Stimulated activated CD4-positive, alpha-beta T cell treated with anti-CD3 and anti-CD28 coated beads, TNF-alpha, amount 100 ng/mL, for 1 hour (primary cell): ENCODE measurements at places on chromosomes 4 and X.
A peak's percentile ranks its signal among the peaks of the same experiment; 100 is the strongest.

- no peak for DNase-seq
Observed at GRCh38 chr4:140240237-140240636, 86.3 kb upstream of the MAML3 start.

DNA sequence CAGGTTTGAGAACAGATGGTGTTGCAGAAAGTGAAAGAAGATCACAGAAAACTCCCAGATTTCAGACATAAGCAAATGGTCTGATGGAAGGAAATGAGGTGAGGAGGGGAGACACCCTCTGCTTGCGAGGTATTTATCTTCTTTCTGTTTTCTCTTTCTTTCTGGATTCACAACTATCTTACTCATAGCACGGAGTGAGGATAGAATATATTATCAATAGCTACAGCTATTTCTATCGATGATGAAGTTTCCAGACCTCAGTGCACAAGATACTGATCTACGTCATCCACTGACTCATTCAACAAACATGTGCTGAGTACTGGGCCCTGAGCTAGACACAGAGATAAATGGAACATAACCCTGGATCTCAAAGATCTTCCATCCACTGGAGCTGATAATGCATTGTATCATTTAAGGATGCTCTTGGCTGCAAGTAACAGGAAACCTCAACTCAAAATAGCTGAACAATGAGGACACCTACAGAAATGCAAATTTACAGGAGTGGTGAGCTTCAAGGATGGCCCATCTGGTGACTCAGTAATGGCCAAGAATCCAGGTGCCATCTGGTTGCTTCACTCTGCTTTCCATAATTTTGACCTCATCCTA, 21.2 kb downstream of the SLC2A9 start:
- no peak for DNase-seq

GRCh38 chr4:132669786-132670185, 479.3 kb upstream of the PCDH10 start:
- DNase-seq = no peak

DNA sequence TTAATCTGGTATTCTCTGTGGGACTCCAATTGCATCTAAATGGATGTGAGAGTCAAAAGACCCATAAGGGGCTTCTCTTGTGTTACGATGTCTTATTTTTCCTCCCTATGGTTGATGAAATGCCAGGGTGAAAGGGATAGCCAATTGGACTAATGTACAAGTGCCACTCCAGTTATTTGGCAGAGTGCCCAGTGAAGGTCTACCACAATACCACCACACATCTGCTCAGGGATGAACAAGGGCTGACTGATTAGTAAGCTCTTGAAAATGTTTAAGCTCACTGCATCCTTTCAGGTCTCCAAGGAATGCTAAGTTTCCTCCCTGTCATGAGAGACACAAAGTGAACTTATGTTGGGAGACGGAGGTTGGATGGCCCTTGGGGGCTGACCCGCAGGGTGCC, 57.8 kb downstream of the HEPH start:
- DNase-seq = no peak

- DNase-seq = no peak
Observed at GRCh38 chrX:81174286-81174685, 27.4 kb downstream of the HMGN5 start.

DNA sequence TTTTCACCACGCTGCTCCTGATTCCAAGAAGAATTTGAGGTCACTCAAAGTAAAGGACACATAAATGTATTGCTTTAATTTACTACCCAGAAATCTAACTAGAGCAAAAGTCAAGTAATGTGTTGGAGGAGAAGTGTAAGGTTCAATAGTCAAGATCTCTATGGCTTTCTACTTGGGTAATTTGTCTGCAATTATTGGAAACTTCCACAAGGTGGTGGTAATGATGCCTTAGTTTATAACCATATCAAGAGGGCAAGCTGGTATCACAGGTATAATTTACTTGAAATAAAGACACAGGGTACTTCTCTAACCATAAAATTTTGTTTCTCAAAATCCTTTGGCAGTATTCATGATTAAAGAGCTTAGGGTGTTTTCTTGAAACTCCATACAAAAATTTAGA, 10.2 kb upstream of the GRIA3 start:
- DNase-seq = no peak

DNA sequence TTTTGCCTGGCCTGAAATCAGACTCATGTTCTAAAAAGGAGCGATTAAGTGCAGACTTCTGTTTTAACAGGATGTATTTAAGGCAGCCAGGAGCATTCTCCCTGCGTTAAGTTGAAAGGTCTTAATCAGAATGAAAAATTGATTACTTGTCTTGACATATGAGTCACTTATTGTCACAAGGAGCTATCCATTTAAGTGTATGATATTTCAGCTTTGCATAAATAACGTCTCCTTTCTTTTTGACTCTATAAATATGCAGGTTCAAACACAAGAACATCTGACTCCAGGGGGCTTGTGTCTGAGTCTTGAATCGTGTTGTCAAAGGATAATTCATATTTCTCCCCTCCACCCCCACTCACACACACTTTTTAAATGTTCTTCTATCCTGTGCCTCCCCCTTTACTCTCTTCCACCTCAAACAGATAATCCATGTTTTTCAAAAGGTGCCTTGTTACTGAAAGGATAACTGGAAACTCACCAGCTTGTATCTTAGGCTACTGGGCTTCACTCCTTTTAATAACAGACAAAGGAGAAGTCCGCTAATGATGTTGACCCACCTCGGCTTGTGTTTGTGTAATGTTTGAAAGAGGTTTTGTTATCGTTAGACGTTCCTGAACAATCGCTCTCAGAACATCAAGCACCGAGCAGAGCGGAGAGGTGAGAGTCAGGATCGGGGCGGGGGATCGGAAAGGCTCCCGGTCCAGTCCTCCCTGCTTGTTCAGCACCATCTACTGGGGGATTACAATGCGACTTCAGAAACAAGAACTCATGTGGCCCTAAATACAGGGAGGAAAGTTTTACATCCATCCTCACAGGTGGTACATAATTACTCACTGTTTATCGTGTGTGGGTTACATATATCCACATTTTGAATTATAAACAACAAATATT, 107.5 kb upstream of the RPL34 start:
- DNase-seq = peak; percentile 9

DNA sequence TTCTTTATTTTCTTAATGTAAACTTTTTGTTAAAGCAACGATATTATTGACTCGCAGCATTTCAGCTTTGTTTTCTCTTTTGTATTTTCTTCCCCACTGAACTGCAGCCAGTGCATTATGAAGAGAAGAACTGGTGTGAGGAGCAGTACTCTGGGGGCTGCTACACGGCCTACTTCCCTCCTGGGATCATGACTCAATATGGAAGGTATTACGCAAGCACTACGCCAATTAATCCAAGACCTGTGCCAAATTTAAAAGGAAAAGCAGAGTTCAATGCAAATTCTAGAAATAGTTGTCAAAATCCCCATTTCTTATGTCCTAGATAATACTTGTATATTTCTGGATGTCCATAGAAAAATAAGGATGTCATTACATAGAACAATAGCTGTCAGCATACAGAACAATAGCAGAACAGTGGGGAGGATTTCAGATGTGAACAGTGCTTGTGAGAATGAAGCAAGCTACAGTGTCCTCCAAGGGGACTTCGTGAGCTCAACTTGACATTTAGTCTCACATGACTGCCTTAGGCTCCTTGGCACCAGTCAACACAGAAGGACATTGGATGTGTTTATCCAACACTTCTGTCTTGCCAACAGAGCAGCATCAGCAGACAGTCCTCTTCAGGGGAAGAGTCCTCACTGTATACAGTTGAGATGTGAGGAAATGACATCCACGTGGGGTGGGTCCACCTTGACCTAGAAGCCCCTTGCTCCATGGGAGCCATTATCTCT, 85.9 kb downstream of the MAOA start:
- DNase-seq = no peak

GRCh38 chr4:20181926-20182325, 69.8 kb upstream of the SLIT2 start:
- DNase-seq = no peak

- DNase-seq = no peak
Observed at GRCh38 chr4:6172093-6172926, 28.0 kb downstream of the JAKMIP1 start.

DNA sequence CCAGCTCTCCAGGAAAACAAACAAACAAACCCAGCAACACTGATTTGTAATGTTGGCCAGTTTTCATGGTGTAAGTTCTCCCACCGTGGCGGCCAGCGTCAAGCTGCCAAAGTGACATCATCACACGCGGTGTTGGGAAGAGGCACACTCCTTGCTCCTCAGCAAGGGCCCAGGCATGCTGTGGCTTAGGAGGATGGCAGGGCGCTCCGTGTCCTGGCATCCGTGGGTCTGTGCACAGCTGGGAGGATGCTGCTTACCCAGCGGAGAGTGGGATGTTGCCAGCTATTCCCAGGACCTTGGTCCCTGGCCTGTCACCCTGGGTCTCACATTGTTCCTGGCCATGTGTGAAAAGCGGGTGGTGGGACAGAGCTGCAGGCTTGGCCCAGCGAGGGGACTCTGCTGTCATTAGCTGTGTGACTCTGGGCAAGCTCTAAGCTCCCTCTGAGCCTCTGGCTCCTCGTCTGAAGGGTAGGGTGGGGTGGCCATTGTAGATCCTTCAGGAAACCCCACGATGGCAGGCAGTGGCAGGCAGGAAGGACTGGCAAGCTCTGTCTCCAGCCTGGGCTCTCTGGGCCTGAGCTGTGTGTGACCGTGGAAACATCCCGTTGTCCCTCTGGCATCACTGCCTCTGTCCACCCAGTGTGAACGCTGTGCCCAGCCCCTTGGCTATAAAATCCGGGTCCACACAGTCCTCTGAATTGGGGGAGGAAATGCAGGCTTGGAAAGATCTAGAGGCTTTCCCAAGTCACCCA, 10.8 kb downstream of the PSAPL1 start:
- no peak for DNase-seq

GRCh38 chrX:830532-830931, 199.9 kb downstream of the SHOX start:
- no peak for DNase-seq

DNA sequence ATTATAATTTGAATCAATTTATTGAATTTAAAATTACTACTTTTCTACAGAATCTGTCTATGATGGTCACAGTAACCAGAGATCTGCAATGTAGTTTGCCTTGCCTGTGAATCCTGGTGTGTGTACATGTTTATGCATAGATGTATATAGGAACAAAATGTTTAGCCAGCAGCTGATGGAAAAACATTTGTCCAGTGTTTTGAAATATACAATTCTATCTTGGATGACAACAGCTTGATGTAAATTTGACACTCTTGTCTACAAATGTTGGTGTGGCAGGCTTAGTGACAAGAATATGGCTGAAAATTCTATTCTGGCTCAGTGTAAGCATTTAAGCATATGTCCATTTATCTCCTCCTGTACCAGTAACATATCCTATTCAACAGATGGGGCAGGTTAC, 229.4 kb downstream of the RCHY1 start:
- no peak for DNase-seq

- no peak for DNase-seq
Observed at GRCh38 chr4:48247142-48247877, 22.3 kb downstream of the TEC start.

DNA sequence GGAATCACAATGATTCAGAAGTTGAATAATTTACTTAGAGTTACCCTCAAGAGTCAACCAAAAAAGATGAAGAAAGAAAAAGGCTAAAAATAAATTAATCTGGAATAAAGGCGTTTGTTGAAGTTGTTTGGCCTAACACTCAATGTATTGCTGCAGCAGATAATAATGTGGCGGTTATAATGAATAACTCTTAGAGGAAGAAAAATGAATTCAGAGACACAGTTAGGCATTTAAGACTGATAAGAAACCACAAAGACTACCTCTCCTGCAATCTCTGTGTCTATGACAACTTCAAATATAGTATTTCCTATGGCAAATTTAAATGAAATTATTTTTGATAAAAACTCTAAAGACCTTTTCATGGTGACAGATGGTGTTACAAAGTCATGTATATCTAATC, 1369.1 kb upstream of the AGA start:
- no peak for DNase-seq

- no peak for DNase-seq
Observed at GRCh38 chr4:105937759-105938158, 42.5 kb downstream of the NPNT start.

GRCh38 chr4:166846939-166847338, 387.4 kb downstream of the SPOCK3 start:
- no peak for DNase-seq

DNA sequence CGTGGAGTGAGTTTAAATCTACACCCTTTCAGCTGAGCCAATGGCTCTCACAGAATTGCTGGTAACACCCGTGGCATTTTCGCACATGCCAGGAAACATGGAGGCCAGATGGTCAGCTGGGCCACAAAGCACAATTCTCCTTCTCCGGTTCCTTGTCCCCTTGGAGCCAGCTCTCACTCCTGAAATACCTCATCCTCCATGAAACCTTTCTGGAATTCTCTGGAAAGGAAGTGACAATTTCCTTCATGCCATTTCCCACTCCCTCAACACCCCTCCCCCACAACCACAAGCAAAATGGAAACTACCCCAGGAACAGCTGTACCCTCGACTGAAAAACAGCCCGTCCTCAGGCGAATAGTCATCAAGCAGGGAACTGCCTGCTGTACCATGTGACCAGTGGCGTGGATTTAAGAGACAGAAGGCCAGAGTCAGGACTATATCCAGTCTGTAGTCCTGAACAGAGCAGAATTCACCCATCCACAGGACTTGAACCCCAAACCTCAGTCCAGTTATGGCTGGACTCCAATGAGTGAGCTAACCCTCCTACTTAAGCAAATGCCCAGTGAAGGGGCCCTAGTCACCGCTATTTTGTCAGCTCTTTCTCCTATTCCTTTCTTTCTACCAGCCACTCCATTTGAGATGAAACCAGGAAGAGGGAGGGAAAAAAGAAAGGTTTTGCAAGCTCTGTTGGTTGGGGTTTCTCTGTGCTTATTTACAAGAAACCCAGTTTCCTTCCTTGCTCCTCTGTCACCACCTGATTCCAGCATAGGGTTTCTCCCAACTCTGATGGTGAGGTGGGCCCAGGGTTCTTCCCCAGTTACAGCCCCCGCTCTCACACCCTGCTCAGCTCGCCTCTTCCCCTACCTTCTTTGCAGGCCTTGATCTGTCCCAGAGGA, 24.5 kb downstream of the ELF4 start:
- DNase-seq = no peak

GRCh38 chr4:102335616-102336015, 9.7 kb downstream of the SLC39A8 start:
- no peak for DNase-seq

GRCh38 chrX:148309413-148309812, 191.0 kb upstream of the AFF2 start:
- DNase-seq = no peak
